ENCODE measurements at places on chromosomes 13 and 19. TPM values are rescaled to one million over a fixed set of nuclear protein-coding genes. Genes with fewer than 3 reads are reported as not detected.

GRCh38 chr13:50141375-50141975 is 126.2 kb downstream of the KCNRG start:
- no peak for DNase-seq

DNA sequence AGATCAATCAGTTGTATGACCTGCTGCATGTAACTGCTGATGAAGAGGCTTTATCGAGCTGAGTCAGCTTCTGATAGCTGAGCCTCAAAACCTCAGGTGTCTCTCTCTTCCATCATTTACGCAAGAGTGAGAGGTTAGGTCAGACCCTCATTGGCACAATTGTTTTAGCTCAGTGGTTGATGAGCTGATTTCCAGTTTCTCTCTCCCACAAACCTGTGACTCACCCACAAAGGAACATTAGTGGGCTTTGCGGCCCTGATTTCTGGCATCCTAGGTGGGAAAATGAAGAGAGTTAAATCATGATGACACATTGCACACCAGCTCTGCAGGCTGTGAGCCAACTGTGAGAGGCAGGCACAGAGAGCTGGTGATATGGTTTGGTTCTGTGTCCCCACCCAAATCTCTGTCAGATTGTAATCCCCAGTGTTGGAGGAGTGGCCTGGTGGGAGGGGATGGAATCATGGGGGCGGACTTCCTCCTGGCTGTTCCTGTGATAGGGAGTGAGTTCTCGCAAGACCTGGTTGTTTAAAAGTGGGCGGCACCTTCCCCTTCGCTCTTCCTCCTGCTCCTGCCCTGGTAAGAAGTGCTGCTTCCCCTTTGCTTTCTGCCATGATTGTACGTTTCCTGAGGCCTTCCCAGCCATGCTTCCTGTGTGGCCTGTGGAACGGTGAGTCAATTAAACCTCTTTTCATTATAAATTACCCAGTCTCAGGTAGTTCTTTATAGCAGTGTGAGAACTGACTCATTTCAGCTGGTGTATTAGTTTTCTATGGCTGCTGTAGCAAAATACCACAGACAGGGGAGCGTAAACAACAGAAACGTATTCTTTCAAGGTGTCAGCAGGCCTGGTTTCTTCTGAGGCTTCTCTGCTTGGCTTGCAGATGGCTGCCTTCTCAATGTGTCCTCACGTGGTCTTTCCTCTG is 33.5 kb upstream of the TMTC4 start:
- DNase-seq: no peak

GRCh38 chr19:17841371-17841809 is 6.4 kb downstream of the JAK3 start:
- DNase-seq: no peak

DNA sequence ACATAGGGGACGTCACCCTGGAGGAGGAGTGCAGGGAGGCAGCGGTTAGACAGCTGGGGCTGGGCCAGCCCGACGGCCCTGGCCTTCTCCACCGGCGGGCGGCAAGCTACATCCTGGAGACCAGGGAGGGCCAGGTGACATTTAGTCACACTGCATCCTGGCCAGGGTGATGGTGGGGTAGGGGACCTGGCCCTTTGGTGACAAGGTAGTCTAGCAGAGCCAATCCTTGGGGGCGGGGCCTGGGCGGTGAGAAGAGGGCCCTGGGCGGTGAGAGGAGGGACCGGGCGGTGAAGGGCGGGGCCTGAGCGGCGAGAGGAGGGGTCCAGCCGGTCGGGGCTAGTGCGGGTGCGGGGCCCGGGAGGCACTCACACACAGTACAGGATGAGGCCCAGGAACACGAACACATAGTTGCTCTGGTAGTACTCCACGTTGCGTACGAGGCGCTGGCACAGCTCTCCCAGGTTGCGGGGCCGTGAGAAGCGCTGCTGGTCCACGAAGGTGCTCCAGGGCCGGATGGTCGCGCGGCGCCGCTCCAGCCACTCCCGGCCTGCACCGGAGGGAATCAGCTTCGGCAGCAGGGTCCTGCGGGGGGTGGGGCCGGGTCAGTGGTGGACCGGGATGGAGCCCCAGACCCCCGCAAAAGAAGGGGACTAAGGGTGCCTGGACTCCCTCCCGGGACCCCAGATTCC is 610 bp downstream of the RABAC1 start:
- DNase-seq: peak; percentile 80

The MEDAG gene
- not detected for total RNA-seq

- no peak for DNase-seq
These were observed 706 bp downstream of the P2RY11 start for GRCh38 chr19:10112037-10112761.

The PGPEP1 gene
- total RNA-seq: 9.0 TPM

DNA sequence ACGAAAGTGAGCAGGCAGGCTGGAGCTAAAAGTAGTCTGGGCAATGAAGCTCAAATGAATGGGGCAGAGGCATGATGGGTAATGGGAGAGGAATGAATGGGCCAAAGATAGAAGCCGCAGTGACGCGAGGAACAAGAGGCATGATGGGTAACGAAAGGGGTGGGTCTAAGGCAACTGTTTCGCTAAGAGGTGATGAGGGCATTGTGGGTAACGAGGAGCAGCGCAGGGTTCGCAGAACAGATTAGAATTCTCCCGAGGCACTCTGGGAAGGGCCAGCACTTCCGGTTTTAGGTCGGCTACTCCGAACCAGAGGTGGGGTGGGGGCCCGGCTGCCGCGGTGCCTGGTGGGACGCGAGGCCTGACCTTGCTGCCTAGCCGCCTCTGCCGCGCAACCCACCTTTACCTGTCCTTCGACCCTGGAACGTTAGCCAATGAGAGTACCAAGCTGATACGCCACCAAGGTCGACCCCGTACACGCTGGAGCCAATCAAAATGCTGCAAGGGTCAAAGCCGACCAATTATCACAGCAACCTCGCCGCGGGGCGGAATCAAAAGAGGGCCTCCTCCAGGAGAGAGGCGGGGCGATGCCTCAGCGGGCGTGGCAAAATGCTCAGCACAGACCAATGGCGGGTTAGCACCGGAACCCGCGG is 563 bp upstream of the TOMM40 start:
- peak; percentile 100 for DNase-seq

DNA sequence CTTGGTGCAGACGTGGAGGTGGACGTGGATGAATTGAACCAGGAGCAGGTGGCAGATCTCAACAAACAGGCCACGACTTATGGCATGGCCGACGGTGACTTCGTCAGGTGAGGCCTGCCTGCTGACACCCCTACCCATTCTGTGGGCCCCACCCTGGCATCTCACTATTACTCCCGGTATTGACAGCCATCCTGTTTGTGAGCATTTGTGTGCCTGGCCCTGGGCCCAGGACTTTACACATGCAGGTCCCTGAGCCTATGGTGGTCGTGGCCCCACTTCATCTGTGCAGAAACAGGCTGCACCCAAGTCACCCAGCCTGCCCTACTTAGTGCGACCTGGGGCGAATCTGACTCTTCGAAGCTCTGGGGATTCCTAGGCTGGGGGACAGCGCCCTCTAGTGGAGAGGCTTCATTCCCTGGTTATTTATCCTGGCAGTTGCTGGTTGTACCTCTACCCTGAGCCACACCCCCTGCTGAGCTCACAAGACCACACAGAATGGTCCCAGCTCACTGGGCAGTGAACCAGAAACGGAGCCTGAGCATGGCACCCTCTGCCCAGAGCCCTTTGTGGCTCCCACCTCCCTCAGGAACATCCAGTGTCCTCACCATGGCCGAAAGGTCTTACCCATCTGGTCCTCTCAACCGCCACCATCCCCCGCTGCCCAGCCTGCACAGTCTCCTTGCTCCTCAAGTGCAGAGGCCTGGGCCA is 16.9 kb downstream of the ZNF296 start:
- peak; percentile 62 for DNase-seq

DNA sequence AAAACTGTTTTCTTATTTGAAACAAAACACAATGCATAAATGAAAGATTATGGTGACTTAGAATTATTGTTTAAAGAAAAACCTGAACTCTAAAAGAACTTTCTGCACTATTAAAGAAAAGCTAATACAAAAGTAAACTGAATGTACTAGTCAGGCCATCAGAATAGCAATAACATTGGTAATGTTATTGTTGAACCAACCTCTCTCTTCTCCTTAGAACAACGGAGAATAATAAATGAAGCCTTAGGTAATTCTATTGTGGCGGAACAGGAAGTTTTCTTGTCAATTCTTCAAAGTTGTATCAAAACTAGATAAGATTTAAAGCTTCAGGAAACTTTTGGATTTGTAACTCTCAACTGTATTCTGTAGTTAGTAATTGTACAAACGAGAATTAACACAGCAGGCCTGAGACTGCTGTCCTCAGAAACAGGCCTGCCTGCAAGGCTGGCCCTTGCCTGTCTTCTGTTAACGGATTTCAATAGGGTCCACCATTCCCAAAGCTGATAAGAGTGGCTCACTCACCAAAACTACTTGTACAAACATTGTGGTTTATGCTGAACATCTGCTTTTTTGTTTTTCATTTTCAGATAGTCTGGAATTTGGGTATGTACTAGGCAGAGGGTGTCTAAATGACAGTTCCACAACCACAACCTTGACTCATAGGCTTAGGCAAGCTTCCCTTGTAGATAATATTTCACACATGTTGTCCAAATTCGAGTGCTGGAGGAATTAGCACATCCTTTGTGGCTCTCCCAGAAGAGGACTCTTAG is 825.8 kb downstream of the GPC5 start:
- no peak for DNase-seq

DNA sequence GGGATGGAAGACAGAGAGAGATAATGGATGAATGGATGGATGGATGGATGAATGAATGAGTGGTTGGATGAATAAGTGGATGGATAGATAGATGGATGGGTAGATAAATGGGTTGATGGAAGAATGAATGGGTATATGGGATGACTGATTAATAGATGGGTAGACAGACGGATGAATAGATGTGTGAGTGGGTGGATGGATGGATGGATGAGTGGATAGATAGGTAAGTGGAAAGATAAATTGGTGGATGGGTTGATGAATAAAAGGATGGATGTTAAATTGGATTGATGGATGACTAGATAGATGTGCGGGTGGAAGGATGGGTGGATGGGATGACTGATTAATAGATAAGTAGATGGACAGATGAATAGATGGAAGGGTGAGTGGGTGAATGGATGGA is 1.4 kb downstream of the CASP14 start:
- DNase-seq: no peak

The ZNF728 gene
- not detected for total RNA-seq

DNA sequence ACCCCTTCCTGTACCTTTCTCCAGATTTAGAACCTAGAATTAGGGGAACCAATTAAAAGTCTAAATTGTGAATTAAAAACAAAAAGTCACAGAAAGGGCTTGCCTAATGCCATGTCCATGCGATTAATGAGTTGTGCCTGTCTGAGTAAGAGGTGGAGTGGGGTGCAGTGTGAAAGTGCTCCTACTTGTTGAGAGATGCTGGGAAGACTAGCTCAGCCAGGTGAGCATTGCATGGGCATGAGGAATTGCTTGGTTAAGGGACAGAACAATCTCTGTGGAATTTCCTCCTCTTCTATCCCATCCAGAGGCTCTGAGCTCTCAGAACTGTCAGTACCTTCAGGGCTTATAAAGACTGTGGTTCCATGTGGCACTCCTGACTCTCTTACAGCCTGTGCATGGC is 159.0 kb upstream of the UBL3 start:
- no peak for DNase-seq

- DNase-seq: no peak
These were observed 8.4 kb downstream of the GADD45B start for GRCh38 chr19:2484178-2484937.

The OR7A5 gene
- not detected for total RNA-seq

The KIR3DL2 gene
- total RNA-seq: not detected

GRCh38 chr19:53977429-53977990 is 13.9 kb upstream of the CACNG6 start:
- peak; percentile 72 for DNase-seq

GRCh38 chr13:104586051-104586746 is 1520.0 kb upstream of the SLC10A2 start:
- DNase-seq: peak; percentile 48

- no peak for DNase-seq
These were observed 107.9 kb downstream of the NALCN start for GRCh38 chr13:101308247-101309013.

DNA sequence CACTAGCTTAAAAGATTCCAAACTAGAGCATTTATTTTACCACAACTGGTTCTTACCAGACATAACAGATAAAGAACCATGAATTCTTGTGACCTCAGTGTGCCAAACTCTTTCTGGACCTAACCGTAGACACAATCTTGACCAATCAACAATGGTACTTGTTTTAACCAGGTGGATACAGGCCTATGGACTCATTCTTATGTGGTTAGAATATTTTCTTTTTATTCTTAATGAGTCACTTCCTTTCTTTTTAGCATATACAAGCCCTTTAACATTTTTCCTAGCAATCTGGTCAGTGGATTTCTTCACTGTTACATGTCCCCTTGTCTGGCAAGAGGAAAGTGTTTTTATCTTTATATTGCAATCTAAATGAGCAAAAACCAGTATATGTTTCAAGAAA is 792.1 kb upstream of the SPRY2 start:
- no peak for DNase-seq

GRCh38 chr19:13302526-13303270 is 152.5 kb downstream of the IER2 start:
- no peak for DNase-seq

GRCh38 chr19:44332145-44332544 is 24.3 kb downstream of the ZNF112 start:
- DNase-seq: no peak

DNA sequence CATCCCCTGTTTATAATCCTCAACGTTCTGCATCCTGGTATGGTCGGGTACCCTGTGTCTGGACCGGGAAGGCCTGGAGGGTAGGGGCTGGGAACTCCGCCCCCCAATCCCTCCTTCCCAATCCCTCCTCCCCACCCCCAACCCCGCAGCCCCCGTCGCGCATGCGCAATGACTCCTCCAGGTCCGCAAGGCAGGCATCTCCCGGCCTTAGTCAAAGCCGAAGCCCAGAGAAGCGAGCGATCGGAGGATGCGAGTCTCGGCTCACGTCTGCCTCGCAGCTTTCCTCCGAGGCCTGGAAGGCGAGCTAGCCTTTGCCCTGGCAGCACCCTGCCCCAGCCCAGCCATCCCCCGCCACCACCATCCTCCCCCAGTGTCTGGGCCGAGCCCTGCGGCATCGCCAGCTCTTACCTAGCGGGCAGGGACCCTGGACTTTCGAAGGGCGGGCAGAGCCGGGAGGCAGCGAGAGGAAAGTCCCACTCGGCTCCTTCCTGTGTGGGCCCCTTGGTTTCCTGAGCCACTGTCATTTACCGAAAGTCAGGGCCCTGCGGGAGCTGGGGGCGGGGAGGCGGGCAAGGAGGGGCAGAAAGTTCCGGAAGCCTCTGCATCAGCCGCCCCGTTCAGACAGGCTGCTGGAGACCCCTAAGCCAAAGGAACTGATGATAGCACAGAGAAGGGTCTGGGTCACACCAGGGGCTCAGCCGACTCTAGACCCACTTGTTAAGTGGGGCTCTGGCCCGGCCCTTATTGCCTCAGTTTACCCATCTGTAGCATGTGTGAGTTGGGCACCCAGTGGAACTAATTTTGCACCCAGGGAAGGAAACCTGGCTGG is at the start of gene JAK3:
Gene JAK3 (minus strand): TSS at position 445 of the 829 bp plus-strand sequence. CDS start 3,565 bp downstream, outside the sequence.
- peak; percentile 87 for DNase-seq

- DNase-seq: no peak
These were observed 62.7 kb upstream of the ARGLU1 start for GRCh38 chr13:106630650-106631049.

GRCh38 chr13:109130093-109130835 is 500.9 kb downstream of the MYO16 start:
- peak; percentile 61 for DNase-seq

GRCh38 chr19:883661-884211 is 9.3 kb downstream of the MED16 start:
- no peak for DNase-seq

Measured in SJSA1 (cell line).